ENCODE measurements at places on chromosomes 6 and 20.

DNA sequence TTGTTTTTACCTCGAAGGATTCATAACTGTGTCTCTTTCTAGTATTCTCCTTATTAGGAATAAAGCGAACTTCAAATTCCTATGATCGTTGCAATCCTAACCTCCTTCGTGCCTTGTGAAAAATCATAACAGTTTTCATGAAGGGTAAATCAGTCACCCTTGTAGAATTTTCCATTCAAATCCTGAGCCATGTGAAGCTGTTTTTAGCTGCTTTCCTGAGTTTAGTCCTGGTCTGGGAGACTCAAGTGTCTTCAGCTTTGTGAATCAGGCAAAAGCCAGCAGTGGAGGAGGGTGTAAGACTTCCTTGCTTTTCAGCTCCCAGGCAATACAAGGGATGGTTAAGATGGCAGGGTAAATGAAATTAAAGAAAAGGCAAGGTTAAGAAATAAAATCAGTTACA is 24.3 kb downstream of the GCNT2 start:
- DNase-seq: no peak

DNA sequence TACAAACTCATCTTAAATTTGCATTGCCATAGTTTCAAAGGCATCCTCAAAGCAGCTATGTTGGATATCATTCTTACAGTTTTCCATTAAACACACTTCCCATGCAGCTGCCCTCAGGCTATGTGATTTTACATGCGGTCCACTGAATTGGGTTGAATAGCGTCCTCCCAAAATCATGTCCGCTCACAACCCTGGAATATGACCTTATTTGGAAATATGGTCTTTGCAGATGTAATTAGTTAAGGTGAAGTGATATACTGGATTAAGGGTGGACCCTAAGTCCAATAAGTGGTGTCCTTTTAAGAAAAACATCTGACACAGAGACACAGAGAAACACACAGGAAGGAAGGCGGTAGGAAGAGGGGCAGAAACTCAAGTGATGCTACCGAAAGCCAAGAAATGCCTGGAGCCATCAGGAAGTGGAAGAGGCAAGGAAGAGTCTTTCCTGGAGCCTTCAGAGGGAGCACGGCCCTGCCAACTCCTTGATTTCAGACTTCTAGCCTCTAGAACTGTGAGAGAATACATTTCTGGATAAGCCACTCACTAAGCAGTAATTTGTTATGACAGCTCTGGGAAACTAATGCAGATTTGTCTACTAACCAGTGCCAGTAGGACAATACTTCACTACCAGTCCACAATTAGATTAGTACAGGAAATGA is 42.7 kb upstream of the NHSL1 start:
- no peak for DNase-seq

DNA sequence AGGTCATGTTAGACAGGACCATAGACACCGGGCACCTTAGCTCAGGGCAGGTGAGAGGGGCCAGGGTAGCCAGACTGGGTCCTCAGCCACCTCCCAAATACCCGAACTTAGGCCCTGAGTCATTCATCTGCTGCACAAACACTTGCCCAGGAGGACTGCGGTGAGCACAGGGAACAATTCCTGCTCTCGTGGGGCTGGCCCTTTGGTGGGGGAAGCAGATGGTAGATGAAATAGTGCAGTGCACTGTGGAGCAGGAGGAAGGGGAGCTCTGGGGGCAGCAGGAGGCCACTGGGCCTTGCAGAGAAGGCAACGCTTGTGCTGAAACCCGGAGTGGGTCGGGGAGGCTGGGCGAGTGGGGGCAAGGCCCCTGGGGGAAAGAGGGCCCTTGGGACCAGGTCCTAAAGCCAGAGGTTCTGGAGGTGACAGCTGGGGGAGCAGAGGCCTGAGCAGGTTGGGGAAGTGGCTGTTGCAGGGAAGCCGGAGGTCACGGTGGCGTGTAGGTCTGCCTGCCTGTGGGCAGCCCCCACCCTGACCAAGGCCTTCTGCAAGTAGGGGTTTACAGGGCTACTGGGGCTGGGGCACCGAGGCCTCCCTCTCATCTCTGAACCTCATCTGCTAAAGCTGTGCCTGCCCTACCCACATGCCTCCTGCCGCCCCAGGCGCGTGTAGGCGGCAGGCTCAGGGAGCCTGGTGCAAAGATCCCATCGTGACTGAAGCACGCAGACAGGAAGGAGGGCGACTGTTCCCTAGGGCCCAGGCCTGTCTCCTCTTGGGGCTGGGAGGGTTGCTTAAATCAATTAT is 4.7 kb upstream of the NPBWR2 start:
- no peak for DNase-seq

DNA sequence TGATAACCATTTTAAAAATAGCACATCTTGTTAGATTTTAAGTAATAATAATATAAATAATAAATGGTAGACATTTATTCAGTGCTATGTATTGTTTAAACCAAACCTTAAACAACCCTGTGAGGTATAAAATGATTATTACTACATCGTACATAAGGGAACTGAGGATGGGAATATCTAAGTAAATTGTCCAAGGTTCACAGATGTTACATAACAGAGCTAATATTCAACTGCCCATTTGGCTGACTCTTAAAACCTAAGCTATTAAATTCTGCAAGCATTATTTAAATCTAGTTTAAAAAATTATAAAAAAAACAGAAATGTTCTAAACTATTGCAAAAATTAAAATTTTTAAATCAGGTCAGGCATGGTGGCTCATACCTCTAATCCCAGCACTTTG is 175.1 kb downstream of the COL19A1 start:
- DNase-seq: no peak

DNA sequence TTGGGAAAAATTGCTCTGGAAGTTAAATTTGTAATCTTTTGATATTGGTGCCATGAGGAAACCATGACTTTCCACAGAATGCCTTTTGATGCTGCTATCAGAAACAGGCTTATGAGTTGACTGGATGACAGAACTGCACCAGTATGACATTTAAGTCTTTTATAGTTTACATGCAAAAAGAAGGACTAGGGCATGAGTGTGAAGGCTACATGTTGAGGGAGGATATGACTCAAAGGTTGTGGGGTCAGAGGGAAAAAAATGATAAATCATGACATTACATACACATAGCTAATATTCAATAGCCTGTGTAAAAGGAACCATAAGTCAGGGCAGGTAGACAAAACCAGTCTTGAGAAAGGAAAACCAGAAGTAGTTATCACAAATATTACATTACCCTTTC is 182.2 kb downstream of the COL12A1 start:
- no peak for DNase-seq

- no peak for DNase-seq
These were observed 113.7 kb upstream of the DTNBP1 start for GRCh38 chr6:15776458-15776980.

- DNase-seq: no peak
These were observed 126.9 kb downstream of the LY86 start for GRCh38 chr6:6715465-6715864.
